ENCODE measurements at places on chromosomes 5 and 9.
A peak's percentile ranks its signal among the peaks of the same experiment; 100 is the strongest.

DNA sequence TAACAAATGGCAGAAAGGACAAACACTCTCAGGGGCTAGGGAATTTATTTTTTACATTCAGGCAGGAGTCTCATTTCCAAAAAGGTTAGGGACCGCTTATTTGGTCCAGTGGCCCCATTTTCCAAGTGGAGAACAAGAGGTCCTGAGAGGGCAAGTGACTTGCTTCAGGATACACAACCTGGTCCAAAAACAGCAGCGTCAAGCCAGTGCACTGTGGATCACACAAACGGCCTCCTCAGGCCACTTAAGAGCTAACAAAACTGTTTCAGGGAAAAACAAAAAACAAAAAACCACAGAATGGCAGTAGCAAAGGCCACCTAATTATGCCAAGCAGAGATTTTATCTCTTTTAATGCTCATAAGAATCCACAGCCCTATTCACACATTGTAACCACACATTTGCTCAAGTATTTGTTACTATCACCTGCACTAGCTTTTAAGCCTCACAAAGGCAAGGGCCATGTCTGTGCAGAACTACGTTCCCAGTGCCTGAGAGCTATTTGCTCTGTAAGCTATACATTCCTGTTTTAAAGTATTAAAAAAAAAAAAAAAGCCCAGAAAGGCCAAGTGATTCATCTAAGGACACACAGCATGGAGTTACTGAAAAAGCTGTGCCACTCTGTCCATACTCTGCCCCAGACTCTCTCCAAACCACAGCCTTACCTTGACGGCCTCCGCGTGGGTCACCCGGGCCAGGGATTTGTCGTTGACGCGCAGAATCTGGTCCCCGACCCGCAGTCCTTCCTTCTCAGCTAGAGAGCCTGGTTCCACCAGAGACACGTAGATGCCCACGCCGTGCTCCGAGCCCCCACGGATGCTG is 1.5 kb downstream of the WHRN start:
- DNase-seq = no peak

- peak; percentile 81 for DNase-seq
Measured at GRCh38 chr9:35161713-35162604, at the start of gene UNC13B. UNC13B (plus strand) TSS chr9:35162009; CDS start chr9:35162284, 275 bp downstream.

GRCh38 chr5:147140558-147140957 is 94.3 kb upstream of the STK32A start:
- DNase-seq = no peak

DNA sequence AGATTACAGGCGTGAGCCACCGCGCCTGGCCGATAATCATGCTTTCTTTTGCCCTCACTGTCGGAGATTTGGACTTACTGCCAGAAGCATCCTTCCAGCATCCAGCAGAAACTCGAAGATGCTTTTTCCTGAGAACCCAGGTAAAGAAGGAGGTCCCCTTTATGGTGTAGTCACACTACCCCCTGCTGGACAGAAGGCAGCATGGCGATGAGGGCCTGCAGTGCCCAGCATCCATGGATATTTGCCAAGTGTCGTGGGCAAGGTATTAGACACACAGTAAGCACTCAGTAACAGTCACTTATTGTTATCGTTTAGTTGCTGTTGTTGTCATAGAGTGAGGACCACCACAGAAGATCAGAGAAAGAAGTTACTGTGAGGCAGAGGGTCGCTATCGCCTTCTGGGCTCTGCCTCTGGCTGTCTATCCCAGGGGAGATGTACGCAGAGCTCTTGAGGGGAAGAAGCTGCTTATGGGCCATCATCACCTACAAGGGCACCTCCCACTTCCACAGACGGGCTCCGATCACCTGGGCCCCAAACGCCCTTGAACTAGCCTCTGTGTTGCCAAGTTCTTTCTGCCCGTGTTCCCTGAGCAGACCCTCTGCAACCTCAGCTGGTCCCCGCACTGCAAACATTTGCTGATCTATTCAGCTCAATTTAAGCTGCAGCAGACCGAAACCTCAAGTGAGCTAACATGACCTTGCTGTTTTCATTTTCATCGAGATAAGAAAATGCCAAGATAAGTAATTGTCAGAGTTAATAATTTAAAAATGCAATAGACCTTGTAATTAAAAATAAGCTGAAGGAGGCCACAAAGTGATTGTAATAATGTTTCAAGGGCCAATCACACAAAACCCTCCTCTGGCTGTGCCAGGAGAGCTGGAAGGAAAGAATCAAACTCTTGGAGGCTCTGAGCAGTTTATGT is 23.9 kb downstream of the C5orf15 start:
- DNase-seq = peak; percentile 24

DNA sequence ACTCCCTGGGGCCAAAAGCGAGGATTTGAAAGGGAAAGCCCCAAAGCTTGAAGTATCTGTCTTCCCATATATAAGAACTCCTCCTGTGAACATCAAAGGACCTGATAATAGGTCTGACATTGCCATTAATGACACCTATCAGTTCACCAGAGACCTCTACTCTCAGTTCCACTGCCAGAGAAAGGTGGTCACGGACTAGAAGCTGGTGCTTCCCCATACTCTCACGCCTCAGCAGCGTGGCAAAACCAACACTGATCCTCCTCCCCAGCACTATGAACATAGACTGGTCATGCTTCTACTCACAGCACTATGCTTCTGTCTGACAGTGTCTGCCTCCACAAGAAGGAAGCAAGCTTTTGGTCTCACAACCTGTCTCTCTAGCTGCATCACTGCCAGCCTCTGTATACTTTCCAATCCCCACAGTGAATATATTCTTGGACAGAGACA is 37.9 kb downstream of the NRG2 start:
- no peak for DNase-seq

- no peak for DNase-seq
Measured at GRCh38 chr5:120605325-120606079, 141.4 kb downstream of the PRR16 start.

- no peak for DNase-seq
Measured at GRCh38 chr9:89154218-89154617, 24.4 kb downstream of the SHC3 start.

DNA sequence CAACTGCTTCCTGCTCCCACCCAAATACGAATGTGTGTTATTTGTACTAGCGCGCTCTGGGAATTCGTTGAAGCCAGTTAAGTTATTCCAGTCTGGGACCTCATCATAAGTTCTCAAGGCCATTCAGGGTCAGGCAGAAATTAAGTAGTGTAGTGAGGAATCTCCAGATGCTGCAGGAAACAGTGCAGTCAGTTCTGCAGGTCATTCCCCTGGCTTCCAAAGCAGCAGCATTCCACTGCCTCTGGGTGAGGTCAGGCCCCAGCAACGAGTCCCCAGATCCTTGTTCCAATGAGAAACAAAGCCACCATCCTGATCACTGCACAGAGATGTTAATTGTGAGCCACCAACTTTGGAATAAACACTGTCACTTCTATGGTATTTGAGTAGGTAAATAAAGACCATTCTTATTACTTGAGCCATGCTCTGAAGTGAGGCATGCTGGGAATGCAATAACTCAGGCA is 33.1 kb downstream of the SVEP1 start:
- DNase-seq = no peak

GRCh38 chr5:38751103-38751502 is 94.7 kb upstream of the OSMR start:
- no peak for DNase-seq

DNA sequence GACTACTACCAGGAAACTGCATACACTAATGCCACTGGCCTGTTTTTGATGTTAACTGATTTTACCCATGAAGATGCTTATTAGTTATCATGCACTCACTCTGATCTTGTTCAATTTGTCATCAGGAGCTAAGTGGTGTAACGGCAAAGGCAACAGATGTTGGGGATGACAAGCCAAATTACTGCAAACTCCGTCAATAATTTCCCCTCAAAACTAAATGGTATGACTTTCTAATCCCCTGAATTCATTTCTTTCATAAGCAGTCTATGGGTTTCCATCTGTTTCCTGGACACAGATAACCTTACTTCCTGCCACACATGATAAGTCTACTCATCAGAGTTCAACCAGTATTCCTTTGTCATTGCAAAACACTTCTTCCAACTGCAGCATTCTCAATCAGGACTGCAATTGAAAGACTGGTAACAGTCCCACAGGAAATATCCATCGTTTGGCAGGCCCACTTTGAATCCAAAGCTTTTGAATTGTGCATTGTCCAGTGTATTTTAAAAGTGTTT is 96.2 kb upstream of the SMC2 start:
- no peak for DNase-seq

DNA sequence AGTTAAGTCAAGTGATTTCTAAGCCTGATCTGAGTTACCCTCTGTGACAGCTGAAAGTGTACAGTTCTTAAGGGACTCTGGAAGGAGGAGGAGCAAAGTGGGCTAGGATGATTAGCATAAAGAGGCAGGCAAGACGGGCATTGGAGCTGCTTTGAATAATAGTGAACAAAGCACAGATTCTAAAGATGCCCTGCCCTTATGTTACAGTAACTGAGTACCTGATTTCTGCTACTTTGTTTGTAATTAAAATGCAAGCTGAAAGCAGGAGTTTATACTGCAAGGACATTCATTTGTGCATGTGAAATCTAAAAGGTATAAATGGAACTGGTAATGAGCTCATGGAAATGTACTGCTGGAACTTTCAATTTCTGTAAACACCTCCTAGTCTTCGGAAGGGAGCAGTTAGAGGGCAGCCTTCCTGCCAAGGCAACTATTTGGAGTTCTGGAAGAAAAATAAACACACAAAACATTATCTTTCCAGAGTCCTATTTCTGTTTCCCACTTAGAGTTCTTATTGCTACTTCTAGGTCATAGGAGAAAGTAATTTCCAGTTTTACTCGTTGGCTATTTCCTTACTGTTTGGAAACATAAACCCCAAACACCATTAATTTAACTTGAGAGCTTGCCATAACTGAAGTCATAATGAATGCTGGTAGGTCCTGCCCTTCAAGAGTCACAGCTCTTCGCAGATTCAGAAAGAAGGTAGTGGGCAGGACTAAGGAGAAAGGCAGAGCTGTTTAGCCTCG is at the start of gene RANBP3L:
Gene RANBP3L, minus strand, starts transcription at position 45 of the 746 bp plus-strand sequence. CDS start 486 bp downstream, outside the sequence.
- no peak for DNase-seq

DNA sequence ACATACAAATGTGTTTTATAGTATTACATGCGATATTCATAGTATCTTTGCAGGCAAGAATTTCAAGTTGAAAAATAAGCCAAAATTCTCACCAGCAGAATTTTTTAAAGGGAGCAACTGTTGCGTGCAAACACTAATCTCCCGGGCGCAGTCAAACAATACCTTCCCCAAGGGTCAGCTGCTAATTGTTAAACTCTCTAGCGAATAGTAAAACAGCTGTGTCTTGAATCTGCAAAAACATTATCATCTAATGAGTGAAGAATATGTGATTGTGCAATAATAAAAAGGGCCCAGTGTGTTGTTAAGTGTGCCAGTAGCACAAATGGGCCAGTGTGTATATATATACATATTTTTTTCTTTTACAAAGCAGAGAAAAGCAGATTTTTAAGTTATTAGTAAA is 131.4 kb downstream of the CCDC192 start:
- DNase-seq = no peak

DNA sequence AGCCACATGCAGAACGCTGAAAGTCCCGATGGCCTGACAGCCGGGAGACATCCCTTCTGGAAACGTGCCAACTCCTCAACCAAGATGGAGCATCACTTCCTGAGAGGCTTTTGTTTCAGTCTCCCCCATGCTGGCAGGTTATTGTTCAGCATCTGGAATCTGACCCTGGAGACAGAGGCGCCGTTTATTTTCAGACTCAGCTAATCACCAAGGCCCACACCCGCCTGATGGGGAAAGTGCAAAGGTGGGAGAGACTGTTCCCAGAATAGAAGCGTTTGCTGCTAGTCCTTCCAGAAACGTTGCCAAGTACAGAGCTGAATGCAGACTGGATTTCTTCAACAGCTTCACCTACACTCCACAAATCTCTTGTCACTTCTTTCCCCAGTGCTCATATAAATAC is 41.8 kb upstream of the S1PR3 start:
- DNase-seq = no peak

DNA sequence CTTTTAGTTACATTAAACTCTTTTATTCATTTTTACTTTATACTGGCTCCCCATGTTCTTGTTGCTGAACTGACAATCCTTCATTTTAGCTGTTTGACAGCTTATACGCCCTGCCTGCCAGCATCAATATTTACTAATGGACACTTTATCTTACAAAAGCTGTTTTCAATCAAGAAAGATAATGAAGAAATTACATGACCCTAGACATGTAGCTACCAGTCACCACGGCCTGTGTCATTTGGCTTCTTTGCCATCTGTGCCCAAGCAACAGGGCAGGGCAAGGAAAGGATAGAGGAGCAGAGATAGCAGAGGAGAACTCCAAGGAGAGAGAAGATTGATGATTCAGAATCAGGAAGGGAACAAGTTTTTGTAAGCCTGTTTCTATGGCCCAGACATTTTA is 647.3 kb downstream of the BRINP1 start:
- no peak for DNase-seq

- DNase-seq = no peak
Measured at GRCh38 chr5:122844910-122845228, 544 bp upstream of the SNX24 start.

- DNase-seq = peak; percentile 77
Measured at GRCh38 chr5:32505756-32506155, 61.2 kb upstream of the ZFR start.

- DNase-seq = no peak
Measured at GRCh38 chr9:77177894-77178794, 810 bp downstream of the VPS13A start.

DNA sequence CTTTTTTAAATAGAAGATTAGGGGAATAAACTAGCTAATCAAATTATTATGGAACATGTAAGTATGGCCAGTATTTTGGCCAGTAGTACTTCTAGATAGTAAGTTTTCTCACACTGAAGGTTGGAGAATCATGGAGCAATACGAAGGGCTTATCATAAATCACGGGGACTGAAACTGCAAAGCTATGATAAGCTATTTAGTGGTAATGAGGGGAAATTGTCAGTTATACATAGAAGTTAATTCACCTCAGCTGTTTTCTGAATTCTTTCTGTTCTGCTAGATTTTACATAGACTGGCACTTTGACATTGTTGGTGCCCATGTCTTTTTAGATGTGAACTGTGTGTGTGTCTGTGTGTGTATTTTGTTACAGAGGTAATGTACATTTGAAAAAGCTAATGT is 34.5 kb upstream of the FAM151B start:
- DNase-seq = no peak

GRCh38 chr5:54692631-54693030 is 175.1 kb downstream of the SNX18 start:
- DNase-seq = no peak

GRCh38 chr9:133134388-133135145 is 13.5 kb upstream of the RALGDS start:
- no peak for DNase-seq

DNA sequence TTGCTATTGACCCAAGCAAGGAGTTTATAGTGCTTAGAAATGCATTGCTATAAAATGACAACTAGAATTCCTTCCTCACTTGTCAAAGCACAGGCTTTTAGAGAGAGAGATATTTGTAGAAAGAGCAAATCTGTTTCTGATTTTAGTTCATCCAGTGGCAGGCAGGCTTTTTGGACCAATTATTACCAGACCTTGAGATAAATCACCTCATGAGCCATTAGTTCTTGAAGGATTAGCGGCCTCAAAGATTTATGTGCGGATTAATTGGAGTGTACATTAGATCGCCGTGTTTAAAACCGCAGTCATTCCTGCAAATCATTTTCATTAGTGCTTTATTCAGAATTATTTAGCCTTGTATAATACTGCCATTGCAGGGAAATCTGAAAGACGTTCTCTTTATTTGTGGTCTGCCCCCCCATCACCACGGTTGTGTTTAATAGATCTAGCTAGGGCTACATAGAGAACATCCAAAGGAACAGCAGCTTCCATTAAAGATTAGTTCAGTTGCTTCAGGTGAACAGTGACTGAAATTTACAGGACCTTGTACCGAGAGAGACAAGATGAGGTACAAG is 28.8 kb upstream of the TJP2 start:
- DNase-seq = no peak

GRCh38 chr9:30235564-30235963 is 2148.9 kb upstream of the ACO1 start:
- no peak for DNase-seq

- no peak for DNase-seq
Measured at GRCh38 chr9:108417726-108418125, 438.1 kb downstream of the ACTL7B start.
